Glutamatergic neuron (in vitro differentiated cells): ENCODE measurements at places on chromosomes 7 and 10.

GRCh38 chr7:139720705-139721231, 57.0 kb downstream of the HIPK2 start:
- DNase-seq = no peak

GRCh38 chr10:76869931-76870330, 767.7 kb downstream of the KCNMA1 start:
- peak; percentile 18 for DNase-seq

- no peak for DNase-seq
Observed at GRCh38 chr10:17544465-17544864, 72.7 kb downstream of the HACD1 start.

GRCh38 chr7:44985033-44985695, 6.3 kb upstream of the MYO1G start:
- DNase-seq = no peak

DNA sequence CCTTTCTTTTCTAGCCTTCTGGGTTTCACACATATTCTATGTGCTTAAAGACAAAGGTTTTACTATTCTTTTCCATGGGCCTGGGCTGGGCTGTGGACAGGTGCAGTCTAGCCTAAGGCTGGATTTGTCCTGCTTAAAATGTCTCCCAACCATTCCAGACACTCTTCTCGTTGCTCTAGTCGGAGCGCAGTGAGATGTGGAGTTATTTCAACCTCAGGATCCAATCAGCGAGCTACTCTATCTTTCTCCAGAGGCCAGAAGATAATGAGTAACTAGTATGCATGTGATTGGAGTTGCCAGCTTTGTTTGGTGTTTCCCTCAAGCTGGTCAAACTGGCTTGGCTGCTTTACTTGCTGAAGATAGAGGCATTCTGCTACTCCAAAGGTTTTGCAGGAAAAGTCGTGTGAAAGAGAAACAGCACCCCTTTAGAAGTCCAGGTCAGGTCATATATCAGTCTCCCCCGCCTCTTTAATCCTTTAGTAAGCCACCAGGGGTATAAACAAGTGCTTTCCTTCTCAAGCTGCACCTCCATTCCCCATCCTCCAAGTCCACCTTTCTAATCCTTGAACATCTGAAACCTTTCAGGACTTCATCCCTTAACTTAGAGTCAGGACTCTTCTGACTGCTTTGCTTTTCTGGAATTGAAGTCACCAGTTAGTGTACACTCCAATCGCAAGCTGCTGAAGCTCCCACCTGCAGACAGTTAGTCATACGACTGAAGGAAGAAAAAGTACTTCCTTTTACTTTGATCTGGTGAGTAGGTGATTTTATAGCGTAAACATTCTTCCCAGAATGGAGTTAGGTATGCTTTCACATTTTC, 78.8 kb downstream of the DNMBP start:
- no peak for DNase-seq
